ENCODE measurements at places on chromosomes 4 and X.

DNA sequence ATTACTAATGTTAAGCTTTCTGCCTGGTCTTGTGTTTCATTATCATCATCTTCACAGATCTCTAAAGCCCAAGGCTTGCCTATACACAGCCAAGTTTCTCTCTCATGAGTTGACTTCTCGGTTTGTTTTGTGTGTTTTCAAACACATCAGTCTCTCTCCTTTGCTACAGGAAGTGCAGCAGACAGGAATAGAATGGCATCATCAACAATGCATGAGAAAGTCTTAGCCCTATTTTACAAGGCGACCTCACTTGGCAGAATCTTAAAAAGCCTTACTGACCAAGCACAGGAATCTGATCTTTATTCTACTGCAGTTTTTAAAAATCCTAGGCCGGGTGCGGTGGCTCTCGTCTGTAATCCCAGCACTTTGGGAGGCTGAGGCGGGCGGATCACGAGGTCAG lies 36.8 kb downstream of the CC2D2A start:
- DNase-seq = no peak

DNA sequence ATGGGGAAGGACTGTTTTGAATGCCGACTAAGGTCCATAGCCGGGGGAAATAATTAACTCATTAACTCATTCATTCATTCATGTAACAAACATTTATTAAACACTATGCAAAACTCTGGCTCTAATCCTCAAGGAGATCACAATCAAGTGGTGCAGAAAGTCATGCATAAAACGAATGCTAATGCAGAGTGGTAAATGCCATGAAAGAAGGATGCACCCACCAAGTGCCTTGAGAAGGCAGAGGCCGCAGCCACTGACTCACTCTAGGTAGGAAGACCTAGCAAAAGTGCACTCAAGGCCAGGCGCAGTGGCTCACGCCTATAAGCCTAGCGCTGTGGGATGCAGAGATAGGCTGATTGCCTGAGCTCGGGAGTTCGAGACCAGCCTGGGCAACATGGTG lies 22.9 kb downstream of the SLITRK2 start:
- DNase-seq = no peak

DNA sequence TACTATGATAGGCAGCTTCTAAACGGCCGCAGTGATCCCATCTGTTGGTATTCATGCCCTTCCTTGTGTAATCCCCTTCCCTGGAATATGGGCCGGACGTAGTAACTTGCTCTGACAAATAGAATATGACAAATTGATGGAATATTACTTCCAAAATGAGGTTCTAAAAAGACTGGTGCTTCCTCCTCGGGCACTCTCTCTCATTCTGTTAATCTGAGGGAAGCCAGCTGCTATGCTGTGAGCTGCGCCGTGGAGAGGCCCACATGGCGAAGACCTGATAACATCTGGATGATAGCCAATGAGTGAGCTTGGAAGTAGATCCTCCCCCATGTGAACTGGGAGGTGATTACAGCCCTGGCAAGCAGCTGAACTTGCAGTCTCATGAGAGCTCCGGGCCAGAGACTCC lies 27.2 kb upstream of the SLC25A4 start:
- DNase-seq = no peak

DNA sequence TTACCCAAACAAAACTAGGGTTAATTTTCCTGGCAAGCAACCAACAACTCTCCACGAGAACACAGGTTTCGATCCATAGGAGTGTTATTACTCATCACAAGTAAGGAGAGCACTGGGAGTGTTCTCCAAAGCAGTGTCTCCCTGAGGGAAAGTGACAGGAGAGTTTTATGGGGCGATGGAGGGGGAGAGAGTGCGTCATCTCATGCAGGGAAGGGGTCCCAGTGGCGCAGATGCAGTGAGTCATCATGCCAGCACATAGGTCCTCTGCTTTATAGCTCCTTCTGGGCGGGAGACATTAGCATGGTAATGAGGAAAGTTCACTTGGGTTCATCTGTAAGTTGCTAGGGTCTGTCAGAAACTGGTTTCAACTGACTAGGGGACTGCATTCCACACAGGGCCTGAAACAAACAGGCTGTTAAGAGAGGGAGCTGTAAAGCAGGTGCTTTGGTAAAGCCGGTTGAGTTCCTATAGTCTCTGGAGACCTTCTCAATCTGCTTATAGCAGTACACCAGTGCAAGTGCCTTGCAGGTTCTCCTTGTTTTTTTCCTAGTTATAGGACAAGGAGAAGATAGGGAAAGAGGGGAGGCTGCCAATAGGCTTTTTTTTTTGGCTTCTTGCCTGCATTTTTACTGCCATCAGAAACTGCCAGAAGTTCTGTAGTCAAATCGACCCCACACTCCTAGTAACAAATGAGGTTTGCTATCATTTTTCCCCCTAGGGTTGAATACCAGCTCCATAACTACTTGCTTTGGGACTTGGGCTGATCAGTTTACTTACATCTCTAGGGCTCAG lies 12.8 kb upstream of the BOD1L1 start:
- no peak for DNase-seq

GRCh38 chr4:107853444-107854355 lies 29.0 kb downstream of the SGMS2 start:
- no peak for DNase-seq

GRCh38 chr4:123300222-123301039 lies 96.2 kb upstream of the SPRY1 start:
- no peak for DNase-seq

- no peak for DNase-seq
These were observed 1343.8 kb upstream of the IGFBP7 start for GRCh38 chr4:58453956-58454355.

- no peak for DNase-seq
These were observed 16.2 kb downstream of the AFF1 start for GRCh38 chr4:86950831-86951525.

GRCh38 chrX:69995362-69996112 lies 54.2 kb downstream of the AWAT2 start:
- DNase-seq = no peak

DNA sequence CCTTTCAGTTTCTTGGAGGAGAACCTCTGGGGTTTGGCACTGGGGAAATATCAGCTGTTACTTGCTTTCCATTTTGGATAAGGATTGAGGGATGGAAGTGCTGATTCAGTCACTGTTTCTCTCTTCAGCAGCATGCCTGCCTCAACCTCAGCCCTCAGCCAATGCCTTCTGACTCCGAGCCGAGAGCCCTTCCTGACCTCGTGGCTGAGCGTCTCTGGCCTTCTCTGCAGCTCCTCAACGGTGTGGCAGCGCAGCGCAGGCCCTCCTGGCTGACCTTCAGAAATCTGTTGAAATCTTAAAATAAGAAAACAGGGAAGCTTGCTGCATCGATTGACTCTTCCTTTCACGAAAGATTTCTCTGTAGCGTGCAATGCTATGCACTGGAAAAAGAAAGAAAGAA lies 434.3 kb upstream of the FAT1 start:
- DNase-seq = no peak

DNA sequence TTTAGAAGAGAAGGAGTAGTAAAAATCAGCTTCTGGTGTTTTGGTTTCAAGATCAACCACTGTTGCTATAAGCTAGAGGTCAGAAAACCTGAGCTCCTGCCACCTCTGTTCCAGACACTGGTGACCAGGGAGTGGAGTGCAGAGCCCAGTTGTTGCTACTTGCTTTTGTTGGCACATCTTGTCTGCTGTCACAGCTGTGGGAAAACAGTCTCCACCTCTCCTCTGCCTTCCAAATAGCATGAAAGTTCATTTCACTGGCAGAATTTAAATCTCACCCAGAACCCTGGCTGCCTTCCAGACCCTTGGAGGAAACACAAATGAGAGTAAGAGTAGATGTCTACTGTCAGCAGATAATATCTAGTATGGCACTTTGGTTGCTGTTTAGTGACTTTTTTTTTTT lies 297.5 kb upstream of the KLF3 start:
- no peak for DNase-seq

- DNase-seq = no peak
These were observed 104.4 kb downstream of the RTL5 start for GRCh38 chrX:72027024-72027913.

- no peak for DNase-seq
These were observed 90.6 kb downstream of the DCAF8L2 start for GRCh38 chrX:27680726-27681125.

- no peak for DNase-seq
These were observed 585.7 kb downstream of the TLL1 start for GRCh38 chr4:166458756-166459155.

GRCh38 chrX:66076801-66077200 lies 36.9 kb upstream of the VSIG4 start:
- no peak for DNase-seq

DNA sequence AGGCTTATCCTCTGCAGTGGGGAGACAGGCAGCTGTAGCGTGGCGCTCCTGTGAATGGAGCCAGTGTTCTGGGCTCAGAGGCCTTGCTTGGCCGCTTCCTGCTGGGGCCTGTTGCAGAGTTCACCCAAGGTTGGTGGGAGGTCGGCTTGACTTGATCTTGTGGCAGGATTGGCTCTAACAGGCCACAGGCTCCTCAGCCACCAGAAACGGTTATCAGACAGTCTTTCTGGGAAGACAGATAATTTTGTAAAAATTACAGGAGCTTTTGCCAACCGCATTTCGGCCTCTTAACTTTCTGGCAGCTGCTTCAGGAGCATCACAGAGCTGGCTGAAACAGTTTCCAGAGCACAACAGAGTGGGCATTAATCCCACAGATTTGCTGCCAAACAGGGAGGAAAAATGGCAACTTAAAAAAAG lies 66.4 kb downstream of the DIPK2B start:
- no peak for DNase-seq

- DNase-seq = no peak
These were observed 61.3 kb downstream of the AR start for GRCh38 chrX:67604979-67605703.

- no peak for DNase-seq
These were observed 100.9 kb downstream of the SLC34A2 start for GRCh38 chr4:25756503-25756902.

DNA sequence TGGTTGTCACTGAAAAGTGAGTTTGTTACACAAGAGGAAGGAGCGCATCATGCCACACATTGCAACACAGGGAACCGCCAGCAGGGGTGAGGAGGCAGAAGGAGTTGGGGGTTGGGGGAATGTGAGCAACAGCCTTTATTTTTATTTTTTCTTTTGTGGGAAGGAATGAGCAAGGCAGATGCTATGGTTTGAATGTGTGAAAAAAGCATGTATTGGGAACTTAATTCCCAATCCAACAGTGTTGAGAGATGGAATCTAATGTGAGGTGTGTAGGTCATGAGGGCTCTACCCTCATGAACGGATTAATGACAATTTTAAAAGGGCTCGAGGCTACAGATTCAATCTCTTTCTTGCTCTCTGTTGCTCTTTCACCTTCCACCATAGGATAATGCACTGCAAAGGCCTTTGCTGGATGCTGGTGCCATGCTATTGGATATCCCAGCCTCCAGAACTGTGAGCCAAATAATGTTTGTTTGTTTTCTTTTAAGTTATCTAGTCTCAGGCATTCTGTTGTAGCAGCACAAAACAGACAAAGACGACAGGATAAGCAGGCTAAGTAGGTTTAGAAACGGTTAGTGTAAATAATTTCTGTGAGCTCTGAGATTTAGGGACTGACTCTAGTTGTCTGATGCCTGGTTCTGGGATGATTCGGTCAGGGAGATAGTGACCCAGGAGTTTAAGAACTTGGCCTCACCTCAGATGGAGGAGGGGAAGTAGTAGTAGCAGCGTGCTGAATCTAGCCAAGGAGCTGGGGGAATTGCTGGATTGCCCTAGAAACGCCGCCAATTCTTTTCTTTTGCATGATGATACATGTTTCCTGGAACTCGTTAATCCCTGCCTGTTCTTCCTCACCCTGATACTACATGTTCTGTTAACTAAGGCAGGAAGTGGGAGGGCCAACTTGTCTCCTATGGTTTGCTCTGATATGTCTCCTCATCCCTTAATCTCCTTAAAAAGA lies 156.6 kb upstream of the CTSO start:
- DNase-seq = no peak

- no peak for DNase-seq
These were observed 186.3 kb upstream of the FGF13 start for GRCh38 chrX:138897621-138898492.

DNA sequence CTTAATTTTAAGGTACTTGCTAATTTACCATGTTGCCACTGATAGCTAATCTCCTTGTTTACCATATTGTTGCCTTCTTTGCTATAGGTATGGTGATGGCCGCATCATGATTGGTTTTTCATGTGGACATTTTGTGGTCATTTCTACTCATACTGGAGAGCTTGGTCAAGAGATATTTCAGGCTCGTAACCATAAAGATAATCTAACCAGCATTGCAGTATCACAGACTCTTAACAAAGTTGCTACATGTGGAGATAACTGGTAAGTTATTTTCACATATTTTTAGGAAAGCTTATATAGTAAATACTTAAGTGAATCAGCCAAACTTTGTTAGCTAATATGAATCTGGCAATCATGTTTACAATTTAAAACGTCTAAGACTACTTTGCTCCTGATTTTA lies 23.1 kb downstream of the WDR19 start:
- no peak for DNase-seq

GRCh38 chr4:140342620-140343019 lies 30.8 kb upstream of the SCOC start:
- no peak for DNase-seq

DNA sequence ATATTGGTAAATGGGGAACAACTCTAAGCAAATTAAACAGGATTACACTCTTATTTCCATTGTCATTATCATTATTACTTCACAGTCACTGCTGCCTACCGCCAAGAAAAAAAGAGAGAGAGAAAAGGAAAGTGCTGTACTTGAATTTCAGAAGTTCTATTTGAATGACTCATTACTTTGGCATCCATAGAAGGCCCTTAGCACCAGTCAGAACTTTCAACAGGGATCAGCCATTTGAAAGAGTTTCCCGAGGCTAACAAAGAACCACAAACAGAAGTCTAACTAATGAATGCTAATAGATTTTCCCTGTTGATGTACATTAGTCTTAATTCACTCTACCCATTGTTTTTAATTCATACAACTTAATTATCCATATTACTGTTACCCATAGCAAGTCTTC lies 116.3 kb downstream of the SHROOM4 start:
- DNase-seq = no peak

GRCh38 chrX:154350429-154351182 lies 23.8 kb downstream of the FLNA start:
- no peak for DNase-seq

GRCh38 chr4:54066088-54066415 lies 1.6 kb upstream of the CHIC2 start:
- no peak for DNase-seq

- DNase-seq = no peak
These were observed 27.0 kb downstream of the BLOC1S4 start for GRCh38 chr4:6742989-6743388.

GRCh38 chr4:13881892-13882291 lies 254.4 kb upstream of the BOD1L1 start:
- no peak for DNase-seq

GRCh38 chr4:41431276-41431675 lies 106.7 kb upstream of the LIMCH1 start:
- DNase-seq = no peak

- DNase-seq = no peak
These were observed 8.9 kb downstream of the PRRG3 start for GRCh38 chrX:151704041-151704663.

GRCh38 chrX:43688586-43688985 lies 32.5 kb downstream of the MAOA start:
- no peak for DNase-seq

- DNase-seq = no peak
These were observed 21.3 kb upstream of the AMBN start for GRCh38 chr4:70570796-70571195.

Data from stimulated activated CD8-positive, alpha-beta memory T cell treated with anti-CD3 and anti-CD28 coated beads, Interleukin-4, amount 100 ng/mL, for 24 hours (primary cell).